ENCODE measurements at places on chromosomes 7 and 10.
A peak's percentile ranks its signal among the peaks of the same experiment; 100 is the strongest.

GRCh38 chr10:129612481-129613109 lies 145.6 kb downstream of the MGMT start:
- DNase-seq = no peak

DNA sequence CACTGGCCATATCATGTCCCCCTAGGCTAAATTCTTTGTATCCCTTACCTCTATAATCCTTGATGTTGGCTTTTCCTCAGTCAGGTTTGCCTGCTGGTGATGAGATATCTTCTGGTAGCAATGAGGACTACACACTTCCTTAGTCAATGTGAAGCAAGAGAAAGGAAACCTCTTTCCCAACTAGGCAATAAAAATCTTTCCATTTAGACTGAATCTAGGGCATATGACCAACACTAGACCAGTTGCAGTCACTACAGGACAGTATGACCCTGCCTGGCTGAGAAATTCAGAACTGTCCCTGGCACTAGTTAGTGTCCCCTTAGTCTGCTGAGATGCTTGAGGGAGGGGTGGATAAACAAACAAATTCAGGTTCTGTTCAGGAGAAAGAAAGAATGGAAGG lies 142.6 kb downstream of the RNLS start:
- no peak for DNase-seq

- DNase-seq = no peak
Measured at GRCh38 chr10:132363921-132364593, 32.1 kb downstream of the LRRC27 start.

DNA sequence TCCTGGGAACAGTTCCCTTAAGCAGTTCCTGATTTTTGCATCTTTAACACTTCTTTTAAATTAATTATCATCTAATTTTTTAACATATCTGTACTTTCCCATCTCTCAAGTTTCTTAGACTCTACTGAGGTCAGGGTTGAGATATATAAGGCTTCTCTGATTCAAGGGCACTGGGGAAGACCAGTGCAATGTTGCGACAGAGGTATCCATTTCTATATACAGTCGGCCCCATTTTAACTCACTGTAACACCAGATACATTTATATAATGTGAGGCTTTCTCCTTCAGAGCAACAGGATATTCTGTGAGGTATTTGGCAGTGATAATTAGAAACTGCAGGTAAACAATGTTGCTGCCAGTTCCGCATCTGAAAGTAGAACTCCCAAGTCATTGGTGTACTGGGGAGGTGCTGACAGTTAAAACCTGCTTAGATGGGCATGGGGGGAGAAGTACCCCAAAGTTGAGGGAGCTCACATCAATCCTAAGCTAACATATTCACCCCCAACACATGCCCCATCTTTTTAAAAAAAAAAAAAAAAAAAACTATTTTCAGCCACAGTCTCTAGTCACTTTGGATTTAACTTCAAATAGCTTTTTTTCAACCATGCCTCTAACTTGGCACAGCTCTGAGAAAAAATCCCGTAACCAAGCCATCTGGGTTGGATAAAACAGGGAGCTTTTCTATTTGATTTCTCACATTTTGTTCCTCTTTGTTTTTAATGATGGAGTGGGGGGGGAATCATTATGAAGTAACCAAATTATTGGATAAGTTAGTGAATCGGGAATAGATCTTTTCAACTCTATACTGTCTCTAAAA lies 62.9 kb downstream of the REEP3 start:
- DNase-seq = no peak

DNA sequence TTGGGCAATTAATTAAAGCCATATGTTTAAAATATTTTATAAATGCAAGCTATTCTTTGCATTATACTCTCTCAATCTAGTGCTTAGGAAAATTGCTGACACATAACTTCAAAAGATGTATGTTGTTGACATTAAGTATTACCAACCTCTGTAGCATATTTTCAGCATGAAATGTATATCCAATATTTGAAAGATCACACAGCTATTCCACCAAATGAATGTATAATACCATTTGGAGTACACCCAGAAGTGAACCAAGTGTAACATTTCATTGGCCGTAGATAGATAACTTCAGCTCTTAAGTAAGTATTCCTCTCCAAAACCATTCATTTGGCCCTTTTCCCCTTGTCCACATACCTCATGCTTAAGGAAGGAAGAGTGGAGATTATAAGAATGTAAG lies 104.6 kb downstream of the HECTD2 start:
- DNase-seq = no peak

DNA sequence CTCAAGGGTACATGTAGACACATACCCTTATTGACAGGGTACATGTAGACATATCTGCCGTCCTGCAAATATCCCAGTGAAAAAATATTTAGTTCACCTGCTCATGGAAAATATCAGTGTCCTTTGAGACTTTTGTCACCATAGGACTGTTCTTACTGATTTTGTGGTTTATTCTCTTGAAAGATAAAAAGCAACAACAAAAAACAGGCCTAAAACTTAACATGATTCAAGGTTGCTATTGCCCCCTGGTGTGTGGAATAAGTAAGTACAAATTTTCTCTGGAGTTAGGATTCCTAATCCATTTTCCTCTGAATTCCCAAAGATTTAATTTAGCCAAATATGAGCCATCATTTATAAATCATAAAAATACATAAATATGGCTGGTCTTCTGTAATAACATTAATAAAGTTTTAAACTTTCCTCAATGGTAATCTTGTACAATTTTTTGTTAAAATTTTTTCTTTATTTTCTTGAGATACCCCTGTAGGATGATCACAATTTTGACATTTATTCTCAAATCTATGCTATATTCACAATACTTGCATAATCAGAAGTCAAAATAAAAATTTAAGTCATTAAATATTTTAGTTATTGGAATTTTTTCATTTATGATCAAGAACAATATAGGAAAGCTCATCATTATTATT lies 741.4 kb upstream of the POT1 start:
- no peak for DNase-seq

DNA sequence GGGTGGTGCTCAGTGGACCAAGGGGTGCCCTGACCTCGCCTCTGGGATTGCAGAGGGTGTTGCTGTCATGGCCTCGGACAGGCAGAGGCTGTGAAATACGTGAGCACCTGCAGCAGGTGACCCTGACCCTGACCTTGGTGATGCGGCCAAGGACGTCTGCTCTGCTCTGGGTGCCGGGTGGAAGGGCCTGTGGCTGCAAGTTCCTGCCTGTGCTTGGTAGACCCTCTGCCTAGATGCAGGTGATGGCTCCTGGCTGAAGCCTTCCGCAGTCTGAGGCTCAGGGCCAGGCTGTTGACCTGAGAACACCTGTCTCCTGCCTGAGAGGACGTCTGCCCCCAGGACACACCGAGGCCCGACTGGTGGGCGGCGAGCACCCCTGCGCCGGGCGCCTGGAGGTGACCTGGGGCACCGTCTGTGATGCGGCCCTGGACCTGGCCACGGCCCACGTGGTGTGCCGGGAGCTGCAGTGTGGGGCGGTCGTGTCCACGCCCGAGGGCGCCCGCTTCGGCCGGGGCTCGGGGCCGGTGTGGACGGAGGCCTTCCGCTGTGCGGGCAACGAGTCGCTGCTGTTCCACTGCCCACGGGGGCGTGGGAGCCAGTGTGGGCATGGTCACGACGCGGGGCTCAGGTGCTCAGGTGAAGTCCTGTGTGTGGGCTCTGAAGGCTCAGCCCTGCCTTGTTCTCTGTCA lies 4.4 kb downstream of the SCART1 start:
- no peak for DNase-seq

GRCh38 chr7:50355817-50356178 lies 51.3 kb downstream of the IKZF1 start:
- no peak for DNase-seq

GRCh38 chr7:76211216-76211615 lies 9.5 kb downstream of the SRRM3 start:
- DNase-seq = no peak

- DNase-seq = peak; percentile 32
Measured at GRCh38 chr7:102875700-102876295, 37.0 kb upstream of the LRRC17 start.

- DNase-seq = no peak
Measured at GRCh38 chr7:127986581-127987521, 44.4 kb downstream of the LRRC4 start.

GRCh38 chr10:29895456-29895855 lies 163.9 kb downstream of the JCAD start:
- DNase-seq = peak; percentile 46

DNA sequence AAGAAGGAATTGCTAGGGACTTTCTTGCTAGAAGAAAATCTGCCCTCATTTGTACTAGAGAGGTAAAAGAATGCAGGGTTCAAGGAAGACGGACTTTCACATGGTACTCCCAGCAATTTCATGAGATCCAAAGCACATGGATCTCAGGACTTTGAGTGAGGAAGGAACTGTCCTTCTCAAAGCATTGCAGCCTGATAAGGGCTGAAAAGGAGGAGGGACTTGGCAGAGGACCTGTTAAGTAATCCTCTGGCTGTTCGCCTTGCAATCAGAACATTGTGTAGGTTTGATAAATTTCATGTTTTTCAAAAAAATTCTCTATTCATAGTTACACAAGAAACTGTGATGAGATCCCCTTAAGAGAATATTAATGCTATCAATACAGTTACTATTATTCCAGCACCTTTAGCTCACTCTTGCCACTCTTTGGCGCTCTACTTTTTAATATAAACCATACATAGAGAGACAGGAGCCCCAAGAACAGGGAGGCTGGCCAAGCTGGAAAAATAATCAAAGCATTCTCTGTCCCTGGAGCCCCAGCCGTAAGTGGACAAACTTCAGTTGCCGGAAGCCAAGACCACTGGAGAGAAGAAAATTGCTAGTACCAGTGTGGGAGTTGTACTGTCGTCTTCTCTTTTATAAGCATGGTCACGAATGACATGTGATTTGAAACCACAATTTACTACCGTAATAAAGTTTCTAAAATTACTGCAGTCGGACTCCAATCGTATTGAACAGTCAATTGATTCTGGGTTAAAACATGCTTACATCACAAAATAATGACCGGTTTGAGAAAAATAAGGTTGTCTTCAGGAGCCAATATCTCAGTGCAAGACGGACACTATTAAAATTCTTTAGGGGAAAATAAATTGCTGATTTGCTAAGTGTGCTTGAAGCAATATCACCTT lies 424.4 kb downstream of the SDK1 start:
- DNase-seq = no peak

- DNase-seq = no peak
Measured at GRCh38 chr10:50467209-50467608, 156.5 kb downstream of the SGMS1 start.

- no peak for DNase-seq
Measured at GRCh38 chr10:1130995-1131790, 75.0 kb downstream of the WDR37 start.

GRCh38 chr10:118595598-118596425 lies at the start of gene PRLHR:
PRLHR (minus strand) TSS chr10:118595648; CDS start chr10:118595244, 404 bp downstream.
- DNase-seq = no peak

GRCh38 chr10:87657371-87657770 lies 2.3 kb upstream of the PAPSS2 start:
- DNase-seq = no peak

GRCh38 chr10:1611936-1612550 lies 125.3 kb downstream of the ADARB2 start:
- DNase-seq = no peak

DNA sequence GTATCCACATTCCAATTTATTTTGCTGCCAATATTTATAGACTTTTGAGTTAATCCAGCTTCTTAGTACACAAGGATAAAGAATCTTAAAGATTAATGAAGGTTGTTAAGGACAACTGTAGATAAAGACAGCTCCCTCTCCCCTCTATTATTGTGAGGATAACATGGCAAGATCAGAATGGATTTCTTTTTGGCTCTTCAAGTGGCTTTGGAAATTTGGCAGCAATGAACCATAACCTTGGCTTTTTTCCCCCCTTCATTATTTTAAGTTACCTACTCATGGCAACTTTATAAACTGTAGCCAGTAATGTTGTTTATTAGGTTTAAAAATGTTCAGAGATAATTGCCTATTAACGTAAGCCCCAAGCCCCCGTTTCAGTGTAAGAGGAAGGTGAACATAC lies 131.1 kb upstream of the SLC26A5 start:
- DNase-seq = no peak

- no peak for DNase-seq
Measured at GRCh38 chr10:95501203-95502094, 59.7 kb downstream of the SORBS1 start.

GRCh38 chr7:12968836-12969422 lies 281.5 kb downstream of the ARL4A start:
- DNase-seq = no peak

GRCh38 chr7:2698581-2699288 lies 10.7 kb downstream of the AMZ1 start:
- DNase-seq = no peak

- DNase-seq = no peak
Measured at GRCh38 chr10:85457191-85457590, 909.4 kb downstream of the GRID1 start.

- DNase-seq = no peak
Measured at GRCh38 chr7:29105191-29105590, 41.1 kb downstream of the CPVL start.

GRCh38 chr10:76119515-76119914 lies 688.1 kb downstream of the LRMDA start:
- peak; percentile 36 for DNase-seq

- no peak for DNase-seq
Measured at GRCh38 chr7:2379821-2380450, 23.5 kb upstream of the CHST12 start.

GRCh38 chr10:29102636-29103035 lies 186.2 kb upstream of the LYZL1 start:
- no peak for DNase-seq

DNA sequence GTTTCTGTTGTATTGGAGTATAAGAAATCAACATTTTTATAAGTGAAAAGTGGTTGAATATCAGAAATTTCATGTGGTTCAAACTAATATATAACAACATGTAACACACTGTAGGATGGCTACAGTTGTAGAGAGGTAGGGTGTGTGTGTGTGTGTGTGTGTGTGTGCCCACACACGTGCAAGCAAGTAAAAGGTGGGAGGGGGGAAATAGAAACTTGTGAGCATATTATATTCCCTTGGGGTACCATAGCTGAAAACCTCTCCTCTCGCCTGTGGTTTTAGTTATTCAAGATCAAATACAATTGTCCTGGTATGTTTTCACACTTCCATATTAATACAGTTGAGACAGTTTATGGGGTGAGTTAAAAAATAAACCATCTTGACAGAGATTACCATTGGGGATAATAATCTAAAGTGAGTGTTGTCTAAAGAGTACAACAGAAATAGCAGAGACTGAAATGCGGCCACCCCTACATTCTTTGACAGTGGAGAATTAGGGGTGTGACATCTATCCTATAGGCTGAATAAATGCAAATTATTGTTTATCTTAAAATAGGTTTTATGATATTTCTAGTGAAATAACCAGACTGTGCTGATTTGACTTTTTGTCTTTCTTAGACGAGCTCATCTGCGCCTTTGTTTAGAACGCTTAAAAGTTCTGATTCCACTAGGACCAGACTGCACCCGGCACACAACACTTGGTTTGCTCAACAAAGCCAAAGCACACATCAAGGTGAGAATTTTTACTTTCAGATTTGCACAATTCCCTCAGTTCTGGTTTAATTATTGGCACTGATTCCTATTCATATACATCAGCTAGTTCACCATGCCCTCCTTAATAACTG lies 25.9 kb downstream of the SMNDC1 start:
- DNase-seq = no peak

GRCh38 chr7:29989257-29989995 lies at the start of gene SCRN1:
SCRN1 (minus strand) TSS chr7:29989801; CDS start chr7:29969067, 20,734 bp downstream.
- DNase-seq = peak; percentile 8

- no peak for DNase-seq
Measured at GRCh38 chr7:117230276-117231046, 92.4 kb downstream of the WNT2 start.

Measured in T1000 (cell line).